ENCODE measurements at places on chromosomes 4 and X. TPM values are rescaled to one million over a fixed set of nuclear protein-coding genes. Genes with fewer than 3 reads are reported as not detected.

DNA sequence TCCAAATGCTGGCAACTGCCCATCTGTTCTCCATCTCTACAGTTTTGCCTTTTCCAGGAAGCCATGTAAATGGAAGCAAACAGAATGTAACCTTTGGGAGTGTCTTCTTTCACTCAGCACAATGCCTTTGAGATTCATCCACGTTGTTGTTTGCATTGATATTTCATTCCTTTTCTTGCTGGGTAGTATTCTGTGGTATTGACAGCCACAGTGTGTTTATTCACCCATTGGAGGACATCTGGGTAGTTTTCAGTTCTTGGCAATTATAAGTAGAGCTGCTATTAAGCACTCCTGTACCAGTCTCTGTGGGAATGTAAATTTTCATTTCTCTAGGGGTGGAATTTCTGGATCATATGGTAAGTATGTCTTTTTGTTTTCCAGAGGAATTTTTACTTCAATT is 194.3 kb upstream of the RPS6KA3 start:
- no peak for DNase-seq

DNA sequence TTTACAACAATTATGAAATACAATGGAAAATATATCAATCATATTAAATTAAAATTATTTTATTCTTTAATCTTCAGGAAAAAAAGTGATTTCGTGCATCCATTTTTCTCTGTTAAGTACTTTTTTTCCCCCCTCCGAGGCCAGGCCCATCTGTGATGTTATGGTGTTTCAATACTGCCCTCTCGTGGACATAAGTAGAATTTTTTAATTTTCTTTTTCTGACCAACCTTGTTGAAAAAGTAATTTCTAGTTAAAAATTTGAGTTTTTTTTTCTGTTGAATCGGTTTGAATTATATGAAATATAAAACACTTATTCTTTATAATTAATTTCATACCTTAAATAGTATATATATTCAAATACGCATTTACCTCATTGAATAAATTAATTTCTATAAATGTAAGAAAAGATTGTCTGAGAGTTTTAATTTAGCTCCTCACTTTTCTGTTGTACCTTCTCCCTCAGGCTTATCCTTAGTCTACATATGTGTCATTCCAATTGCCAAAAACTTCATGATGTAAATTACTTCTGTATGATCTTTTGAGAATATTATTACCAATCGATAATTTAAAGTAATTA is 175.8 kb upstream of the TECRL start:
- DNase-seq = no peak

GRCh38 chr4:11037637-11038036 is 353.1 kb upstream of the CLNK start:
- DNase-seq = no peak

DNA sequence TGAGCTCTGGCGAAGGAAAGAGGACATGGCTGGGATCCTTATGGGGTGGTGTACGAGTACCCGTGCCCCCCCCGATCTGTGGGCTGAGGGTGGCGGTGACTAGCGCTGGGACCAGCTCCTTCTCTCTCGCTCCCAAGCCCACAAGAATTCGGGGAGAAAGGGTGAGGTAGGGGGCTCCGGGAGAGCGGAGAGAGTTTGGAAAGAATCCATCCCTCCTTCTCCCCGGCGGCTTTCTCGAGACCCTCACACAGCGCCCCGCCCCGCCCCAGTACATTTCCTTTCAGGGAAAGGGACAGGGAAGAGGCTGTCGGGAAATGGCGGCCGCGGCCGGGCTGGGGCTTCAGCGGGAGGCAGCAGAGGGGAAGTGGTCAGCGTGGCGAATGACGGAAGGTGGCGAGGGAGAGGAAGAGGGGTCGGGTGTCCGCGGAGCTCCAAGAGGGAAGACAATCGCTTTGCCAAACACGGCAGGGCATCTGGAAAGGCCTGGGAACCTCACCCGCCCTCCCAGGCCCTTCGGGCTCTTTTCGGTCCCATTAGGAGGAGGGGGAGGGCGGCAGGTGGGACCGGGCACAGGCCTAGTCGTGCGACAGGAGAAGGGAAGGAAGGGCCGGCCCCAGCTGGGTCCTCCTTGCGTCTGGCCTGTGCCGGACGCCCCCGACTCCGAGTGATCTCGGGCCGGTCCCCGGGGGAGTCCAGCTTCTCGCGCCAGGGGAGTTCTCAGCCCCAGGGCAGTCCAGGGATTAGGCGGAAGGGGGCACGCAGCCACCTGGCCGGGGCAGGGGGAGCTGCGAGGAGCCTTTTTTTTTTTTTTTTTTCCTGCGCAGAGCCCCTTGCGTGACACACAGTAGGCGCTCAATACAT is 10.2 kb downstream of the HNRNPH2 start:
- DNase-seq = no peak

- DNase-seq = no peak
Observed at GRCh38 chrX:40721489-40722106, 13.7 kb downstream of the MED14 start.

Gene SPATA18
- 7.2 TPM for total RNA-seq

All from mesenteric fat pad (tissue), 1 donor.